ENCODE measurements at places on chromosomes 11 and 22.
A peak's percentile ranks its signal among the peaks of the same experiment; 100 is the strongest.

- DNase-seq: peak; percentile 69
Measured at GRCh38 chr11:128720522-128720985, 26.7 kb downstream of the FLI1 start.

DNA sequence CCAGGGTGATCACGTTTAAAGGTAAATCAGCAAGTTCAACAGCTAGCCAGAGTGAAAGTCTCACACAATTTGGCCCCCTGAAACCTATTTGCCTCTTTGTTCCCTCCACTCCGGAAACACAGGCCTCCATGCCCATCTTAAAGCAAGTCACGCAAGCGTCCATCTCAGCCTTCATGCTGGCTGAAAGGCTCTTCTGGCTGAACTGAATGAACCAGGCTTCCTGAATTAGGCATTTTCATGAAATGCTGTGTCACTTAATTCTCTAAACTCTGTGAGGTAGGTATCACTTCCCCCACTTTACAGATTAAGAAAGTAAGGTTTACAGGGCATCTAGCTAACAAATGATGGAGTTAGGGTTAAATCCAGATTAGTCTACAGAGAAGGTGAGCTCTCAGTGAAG is 1.4 kb downstream of the SLC25A17 start:
- no peak for DNase-seq

- no peak for DNase-seq
Measured at GRCh38 chr11:116642902-116643301, 129.9 kb downstream of the BUD13 start.

DNA sequence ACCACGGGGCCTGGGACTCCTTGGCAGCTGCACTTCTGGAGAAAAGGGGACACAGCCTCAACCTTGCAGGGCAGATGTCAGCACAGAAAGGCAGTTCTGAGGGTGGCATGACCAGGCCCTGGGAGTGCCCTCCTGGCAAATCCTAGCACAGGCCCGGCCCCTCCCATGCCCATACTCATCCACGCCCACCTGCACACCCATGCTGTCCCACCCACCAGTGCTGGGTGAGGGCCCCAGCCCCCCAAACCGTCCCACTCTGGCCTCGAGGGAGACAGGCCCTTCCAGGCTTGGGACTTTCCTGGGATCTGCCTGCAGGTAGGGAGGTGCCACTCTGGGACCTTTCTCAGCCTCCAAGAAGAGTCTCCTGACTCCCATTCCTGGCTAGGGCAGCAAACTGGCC is 10.1 kb downstream of the DUSP8 start:
- no peak for DNase-seq

DNA sequence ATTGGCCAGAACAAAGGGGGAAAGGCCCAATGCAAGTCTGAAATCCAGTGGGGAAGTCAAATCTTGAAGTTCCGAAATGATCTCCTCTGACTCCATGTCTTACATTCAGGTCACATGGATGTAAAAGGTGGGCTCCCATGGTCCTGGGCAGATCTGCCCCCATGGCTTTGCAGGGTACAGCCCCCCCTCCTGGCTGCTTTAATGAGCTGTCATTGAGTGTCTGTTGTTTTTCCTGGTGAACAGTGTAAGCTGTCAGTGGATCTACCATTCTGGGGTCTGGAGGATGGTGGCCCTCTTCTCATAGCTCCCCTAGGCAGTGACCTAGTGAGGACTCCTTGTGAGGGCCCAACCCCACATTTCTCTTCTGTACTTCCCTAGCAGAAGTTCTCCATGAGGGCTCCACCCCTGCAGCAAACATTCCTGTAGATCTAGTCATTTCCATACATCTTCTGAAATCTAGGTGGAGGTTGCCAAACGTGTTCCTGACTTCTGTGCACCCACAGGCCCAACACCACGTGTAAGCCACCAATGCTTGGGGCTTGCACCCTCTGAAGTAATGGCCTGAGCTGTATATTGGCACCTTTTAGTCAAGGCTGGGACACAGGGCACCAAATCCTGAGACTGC is 9.3 kb downstream of the CARD18 start:
- no peak for DNase-seq

- DNase-seq: no peak
Measured at GRCh38 chr11:116055064-116055463, 550.8 kb upstream of the CADM1 start.

DNA sequence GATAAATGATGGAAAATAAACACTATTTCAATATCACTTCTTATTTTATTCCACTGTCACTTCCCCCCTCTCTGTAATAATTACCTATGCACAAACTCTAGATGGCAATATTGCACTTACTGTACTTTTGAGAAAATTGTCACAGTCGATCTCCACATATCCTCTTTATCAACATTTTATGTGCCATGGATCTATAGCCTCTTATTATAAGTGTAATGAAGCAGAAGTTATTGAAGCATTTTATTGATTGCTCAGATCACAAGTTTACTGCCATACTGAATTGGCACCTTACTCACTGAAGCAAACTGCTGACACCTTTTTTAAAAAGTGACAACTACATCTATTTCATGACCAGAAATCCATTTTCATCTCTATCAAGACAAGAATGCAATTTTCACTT is 133.4 kb downstream of the DCDC1 start:
- no peak for DNase-seq

- DNase-seq: no peak
Measured at GRCh38 chr11:120027546-120028180, 110.2 kb downstream of the TRIM29 start.

- DNase-seq: peak; percentile 9
Measured at GRCh38 chr22:41092023-41092817, at the start of gene EP300. Gene EP300 (plus strand): TSS chr22:41092592. CDS start chr22:41093005, 413 bp downstream.

GRCh38 chr11:130652671-130653335 is 204.4 kb downstream of the ADAMTS15 start:
- no peak for DNase-seq

DNA sequence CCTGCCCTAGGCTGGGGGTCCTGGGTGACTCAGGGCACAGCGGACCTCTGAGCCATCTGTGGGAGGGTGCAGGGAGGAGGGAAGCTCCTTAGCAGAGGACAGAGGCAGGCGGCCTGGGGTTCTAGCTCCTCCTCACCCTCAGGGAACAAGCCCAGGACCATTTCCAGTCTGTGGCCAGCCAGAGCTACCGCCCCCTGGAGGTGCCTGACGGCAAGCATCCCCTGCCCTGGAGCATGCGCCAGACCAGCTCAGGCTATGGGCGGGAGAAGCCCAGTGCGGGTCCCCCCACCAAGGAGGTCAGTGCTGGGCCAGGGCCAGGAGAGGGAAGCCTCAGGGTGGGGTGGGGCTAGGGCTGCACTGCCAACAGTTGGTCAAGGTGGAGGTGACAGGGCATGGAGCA is 26.0 kb upstream of the LRRC10B start:
- DNase-seq: no peak

DNA sequence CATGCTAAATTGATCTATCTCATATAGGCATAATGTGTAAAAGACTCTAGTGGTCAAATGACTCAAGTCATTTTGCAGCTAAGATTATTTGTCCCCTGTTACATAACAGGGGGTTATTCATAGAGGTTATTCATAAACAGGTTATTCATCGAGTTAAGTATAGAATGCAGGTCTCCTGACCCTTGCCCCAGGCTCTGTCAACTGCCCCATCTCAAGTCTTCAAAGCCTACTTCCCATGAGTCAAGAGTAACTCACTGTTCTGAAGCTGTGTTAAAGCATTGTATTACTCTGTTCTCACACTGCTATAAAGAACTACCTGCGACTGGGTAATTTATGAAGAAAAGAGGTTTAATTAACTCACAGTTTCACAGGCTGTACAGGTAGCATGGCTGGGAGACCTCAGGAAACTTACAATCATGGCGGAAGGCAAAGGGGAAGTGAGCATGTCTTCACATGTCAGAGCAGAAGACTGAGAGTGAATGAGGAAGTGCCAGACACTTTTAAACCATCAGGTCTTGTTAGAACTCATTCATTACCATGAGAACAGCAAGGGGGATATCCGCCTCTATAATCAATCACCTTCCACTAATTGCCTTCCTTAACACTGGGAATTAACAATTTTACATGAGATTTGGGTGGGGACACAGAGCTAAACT is 226.2 kb upstream of the BLID start:
- DNase-seq: no peak

DNA sequence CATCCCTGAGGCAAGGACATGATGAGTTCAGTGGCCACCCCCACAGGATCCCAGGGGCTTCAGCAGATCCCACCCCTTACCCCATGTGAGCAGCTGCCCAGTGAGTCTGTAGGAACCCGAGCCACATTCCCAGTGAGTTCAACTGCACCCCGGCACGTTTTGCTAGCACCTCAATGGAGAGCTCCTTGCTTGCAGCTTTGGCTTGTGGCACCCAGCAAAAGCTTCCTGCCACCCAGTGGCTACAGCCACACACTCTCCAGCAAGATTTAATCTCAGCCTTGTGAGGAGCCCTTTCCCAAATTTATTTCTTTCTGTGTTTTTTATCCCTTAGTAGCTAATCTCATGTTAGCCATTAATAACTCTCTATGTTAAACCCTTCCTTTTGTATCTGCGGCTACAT is 4.0 kb downstream of the SAA1 start:
- DNase-seq: no peak

GRCh38 chr22:38177044-38177443 is 4.6 kb downstream of the PLA2G6 start:
- no peak for DNase-seq

GRCh38 chr11:65421794-65422632 is 585 bp upstream of the NEAT1 start:
- DNase-seq: peak; percentile 99

GRCh38 chr11:78190871-78191538 is 2.3 kb downstream of the USP35 start:
- no peak for DNase-seq

DNA sequence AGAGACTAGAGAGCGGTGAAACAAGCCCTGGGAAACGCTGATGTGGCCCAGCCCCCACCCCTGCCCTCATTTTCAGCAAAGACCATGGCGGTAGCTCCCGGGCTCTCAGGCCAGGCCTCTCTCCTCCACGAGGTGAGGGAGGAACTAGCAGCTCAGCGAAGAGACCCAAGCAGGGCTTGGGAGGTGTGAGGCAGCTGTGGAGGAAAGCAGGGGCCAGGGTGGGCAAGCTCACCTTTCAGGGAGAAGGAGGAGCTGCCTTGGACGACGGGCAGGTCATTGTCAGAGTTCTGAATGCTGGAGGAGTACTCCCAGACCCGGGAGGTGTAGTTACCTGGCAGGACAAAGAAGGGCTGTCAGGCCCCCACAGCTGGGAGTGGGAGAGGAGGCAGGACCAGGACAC is 19.9 kb downstream of the TRIM29 start:
- DNase-seq: no peak

DNA sequence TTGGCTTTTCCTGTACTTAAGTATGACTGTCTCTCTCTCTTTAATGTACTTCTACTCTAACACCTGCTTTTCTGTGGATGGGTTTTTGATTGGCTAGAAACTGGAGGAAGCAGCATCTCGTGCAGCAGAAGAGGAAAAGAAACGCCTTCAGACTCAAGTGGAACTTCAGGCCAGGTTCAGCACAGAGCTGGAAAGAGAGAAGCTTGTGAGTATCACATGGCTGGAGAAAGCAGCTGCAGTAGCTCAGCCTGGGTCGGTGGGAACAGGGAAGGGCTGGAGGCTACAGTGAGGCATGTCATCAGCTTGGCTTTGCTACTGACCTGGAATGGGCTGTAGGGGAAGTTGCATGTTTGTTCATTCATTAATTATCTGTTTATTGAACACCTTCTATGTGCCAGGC is 74.2 kb downstream of the SWAP70 start:
- no peak for DNase-seq

- DNase-seq: no peak
Measured at GRCh38 chr11:66531841-66532240, 14.0 kb downstream of the ZDHHC24 start.

DNA sequence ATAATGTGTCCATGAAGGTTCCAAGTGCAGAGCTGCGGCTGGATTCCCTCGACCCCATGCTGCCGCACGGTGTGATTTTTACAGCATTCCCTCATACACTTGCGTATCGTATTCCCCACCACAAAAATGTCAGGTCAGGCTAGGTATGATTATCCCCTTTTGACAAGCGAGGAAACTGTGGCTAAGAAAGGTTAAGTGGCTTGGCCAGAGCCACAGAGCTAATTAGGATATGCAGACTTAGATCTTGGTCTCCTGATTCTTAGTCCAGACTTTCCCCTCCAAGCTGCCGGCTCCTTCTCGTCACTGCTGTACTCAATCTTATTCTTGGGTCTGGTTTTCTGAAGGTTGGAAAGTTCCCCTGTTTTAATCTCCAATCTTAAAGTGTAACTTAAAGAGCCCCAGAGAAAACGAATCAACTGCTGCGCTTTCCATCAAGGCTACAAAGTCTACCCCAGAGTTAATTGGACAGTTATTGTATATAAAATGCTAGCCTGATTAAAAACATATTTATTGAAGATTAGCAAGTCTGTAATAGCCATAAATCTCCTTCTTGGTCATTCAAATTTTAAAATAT is 176.6 kb downstream of the ADAMTS15 start:
- no peak for DNase-seq

Measured in NCI-H526 (cell line).